ENCODE measurements at places on chromosomes 7 and 10.

DNA sequence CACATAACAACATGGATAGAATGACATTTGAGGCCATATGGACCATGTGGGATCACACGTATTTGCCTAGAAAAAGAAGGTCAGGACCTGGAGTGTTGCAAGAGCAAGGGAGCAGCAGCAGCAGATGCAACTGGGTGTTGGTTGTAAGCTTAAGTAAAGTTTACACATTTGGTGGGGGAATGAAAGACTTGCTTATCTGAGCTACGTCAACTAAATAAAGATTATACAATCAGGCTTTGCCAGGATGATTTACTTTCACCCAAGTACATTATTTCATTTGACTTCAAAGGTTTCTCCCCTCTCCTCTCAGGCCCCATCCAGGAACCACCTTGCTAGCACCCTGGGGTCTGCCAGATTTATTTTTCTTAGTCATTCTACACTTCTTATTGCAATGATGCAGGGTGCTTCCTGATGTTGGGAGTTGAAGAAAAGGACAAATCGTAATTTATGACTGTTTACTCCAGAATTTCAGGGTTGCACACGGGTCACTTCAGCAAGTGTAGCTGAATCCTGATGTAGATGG lies 591.9 kb upstream of the IGFBP3 start:
- no peak for DNase-seq

- no peak for DNase-seq
These were observed 43.5 kb downstream of the IDE start for GRCh38 chr10:92530421-92530820.

DNA sequence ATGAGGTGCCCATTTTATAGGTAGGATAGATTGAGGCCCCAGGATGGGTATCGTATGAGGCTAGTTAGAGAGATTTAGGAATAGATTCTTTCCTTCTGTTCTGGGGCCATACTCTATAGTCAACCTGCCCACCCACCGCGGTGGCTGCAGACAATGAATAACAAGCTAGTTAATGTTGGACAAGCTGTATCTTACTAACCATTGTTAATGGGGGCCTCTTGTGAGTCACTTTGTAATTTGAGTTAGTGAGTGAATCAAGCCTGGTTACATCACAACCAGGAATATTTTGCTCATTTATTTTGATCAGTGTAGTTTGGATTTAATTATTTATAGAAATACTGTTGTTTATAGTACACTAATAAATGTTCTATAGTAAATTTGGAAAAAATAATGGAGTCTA lies 7.3 kb downstream of the SORCS3 start:
- DNase-seq = no peak

DNA sequence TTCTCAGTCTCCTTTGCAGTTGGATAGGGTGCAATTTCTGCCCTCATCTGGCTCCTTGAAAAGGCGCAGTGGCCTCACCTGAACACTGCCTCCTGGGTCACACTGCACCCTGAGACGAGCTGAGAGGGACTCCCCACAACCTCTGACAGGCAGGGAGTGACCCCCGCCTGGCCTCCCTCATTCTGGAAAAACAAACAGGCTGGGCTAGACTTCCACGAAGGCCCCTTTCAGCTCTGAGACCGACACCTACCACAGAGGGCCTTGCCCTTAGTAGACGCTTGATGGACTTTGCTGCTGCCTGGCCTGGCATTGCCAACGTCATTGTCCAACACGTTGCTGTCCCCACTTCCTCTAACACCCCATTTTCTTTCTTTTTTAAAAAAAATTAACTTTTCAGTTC lies 8.6 kb downstream of the FAM241B start:
- DNase-seq = no peak

- DNase-seq = no peak
These were observed 103.9 kb downstream of the CTBP2 start for GRCh38 chr10:125056161-125057132.

DNA sequence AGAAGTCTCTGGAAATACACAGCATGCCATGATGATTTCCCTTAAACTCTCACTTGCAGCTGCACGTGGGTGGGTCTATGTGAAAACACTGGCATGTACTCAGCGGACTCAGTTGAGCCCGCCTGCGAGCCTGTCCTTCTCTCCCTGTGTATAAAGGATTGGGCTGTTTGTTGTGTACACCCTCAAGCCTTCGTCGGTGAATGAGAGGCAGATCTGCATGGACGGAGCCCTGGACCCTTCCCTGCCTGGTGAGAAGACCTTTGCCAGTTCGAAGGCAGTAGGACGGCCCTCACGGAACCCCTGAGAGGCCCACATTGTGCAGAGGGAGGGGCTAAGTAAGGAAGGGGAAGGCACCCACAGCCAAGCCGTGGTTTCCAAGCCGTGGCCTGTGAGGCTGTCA lies 121.2 kb downstream of the WDFY4 start:
- DNase-seq = no peak

DNA sequence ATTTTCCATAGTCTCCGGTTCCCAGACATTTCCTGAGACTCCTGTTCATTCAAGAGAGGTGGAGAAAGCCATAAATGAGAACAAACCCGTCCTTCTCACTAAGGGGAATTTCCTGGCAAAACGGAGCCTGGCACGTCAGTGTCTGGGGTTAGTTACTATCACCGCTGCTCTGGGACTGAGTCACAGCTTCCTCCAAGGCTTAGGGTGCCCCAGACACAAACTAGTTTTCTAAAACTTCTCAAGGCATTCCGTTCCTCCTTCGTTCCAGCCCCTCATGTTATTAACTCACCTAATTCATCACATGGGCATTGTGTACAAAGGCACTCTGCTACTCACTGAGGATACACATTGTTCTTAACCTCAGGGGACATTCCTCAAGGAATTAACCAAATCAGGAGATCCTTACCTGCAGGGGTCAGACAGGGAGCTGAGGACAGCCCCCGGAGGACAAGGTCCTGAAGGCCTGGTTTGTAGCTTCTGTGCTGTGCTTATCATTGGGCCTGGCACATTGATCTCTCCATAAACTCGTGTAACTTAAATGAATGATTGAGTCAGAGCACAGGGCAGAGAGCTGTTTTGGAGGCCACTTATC lies 103.0 kb upstream of the KLF6 start:
- DNase-seq = no peak

GRCh38 chr10:6929148-6929830 lies 349.2 kb upstream of the PRKCQ start:
- no peak for DNase-seq
